8988T (cell line): ENCODE measurements at places on chromosomes 16 and 17.

GRCh38 chr16:82432261-82432660 is 194.5 kb upstream of the CDH13 start:
- DNase-seq: no peak

- DNase-seq: no peak
These were observed 232.8 kb downstream of the CCDC182 start for GRCh38 chr17:57512258-57512657.

DNA sequence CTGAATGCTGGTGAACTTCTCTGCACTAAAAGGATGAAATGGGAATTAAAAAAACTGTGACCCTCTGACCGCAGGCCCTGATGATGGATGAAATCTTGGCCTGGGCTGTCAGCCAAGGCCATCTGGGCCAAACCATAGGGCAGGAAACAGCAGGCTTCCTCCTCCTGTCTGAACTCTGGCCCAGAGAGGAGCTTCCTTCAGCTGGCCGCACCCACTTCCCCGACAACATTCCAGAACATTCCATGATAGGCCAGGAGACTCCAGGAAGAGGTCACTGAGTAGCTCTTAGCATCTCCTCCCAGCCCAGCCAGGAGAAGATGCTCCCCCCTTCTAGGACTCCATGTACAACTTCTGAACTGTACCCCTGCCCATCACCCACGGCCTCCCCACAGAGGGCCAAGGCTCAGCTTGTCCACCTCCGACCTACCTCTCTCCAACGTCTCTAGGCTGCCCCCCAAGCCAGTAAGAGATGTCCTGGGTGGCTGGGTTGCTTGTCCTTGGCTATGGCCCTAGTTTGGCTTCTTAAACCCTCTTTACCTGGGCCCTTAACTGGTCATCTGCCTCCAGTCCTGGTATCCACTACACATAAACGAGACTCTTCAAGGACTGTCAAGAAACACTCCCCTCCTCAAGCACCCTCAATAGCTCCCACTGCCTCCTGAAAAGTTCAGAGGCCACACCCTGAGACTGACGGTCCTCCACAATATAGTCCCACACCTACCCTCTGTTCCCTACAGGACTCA is 1.7 kb downstream of the RPH3AL start:
- no peak for DNase-seq

GRCh38 chr17:56880133-56880532 is 33.7 kb downstream of the TRIM25 start:
- no peak for DNase-seq

DNA sequence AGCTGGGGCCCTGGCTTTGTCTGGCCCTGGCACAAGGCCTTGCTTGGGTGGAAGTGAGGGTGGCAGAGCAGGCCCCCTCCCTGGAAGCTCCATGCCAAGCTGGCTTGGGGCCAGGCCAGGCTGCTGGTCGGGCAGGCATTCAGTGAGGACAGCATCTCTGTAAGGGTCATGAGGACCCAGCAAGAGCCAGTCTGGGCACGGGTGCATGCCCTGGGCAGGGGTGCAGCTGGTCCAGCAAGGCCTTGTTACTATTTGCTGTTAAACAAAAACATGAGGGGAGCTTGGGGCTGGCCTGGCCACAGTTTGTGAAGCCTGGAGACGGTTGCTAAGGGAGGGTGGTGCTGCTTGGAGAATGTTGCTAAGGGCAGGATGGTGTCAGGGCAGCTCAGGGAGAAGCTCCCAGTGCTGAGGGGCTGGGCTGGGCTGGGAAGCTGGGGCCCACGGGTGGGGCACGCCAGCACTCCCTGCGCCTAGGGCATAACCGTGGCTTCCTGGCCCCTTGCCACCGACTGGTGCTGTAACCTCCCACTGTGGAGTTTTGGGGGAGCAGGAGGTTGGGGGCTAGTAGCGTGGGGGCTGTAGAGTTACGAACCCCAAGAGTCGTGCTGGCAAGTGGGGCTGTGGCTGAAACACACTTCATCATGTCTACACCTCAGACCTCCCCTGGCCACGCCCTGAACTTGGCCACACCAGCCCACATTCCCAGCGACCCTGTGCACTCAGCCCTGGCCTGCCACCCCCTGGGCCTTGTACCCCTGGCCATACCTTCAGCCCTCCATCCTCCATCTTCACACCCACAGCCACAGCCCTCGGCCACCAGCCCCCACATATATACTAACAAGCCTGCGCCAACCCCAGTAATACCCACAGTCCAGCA is 1.6 kb downstream of the TPPP3 start:
- DNase-seq: no peak

DNA sequence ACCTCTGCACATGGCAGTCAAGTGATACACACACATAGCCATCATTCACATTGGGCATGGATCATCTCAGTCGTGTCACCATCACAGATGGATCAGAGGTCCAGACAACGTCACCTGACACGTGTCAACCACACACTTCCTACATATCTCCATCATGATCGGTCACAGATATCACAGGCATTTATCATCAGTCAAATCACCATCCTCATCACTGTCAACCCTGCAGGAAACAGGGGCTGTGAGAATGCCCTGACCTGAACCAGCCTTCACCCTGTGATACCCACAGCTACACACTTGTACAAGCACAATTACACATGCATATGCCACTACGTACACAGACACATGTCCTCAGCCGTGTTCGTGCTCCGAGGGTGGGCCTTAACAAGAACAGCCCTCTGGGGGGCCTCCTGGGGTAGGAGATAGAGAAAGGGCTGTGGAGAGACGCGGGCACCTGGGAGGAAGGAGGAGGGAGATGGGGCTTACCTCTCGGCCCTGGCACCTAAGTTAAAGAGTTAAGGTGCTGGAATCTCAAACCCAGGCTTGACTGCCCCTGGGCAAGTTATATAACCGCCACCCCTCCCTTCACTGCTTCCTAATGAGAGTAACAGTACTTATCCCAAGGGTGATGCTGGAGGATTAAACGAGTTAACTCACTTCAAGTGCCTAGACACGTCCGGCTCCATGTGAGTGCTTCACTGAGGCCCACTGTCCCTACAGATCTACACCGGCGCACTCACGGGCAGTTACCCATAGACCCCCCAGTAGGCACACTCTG is 1.1 kb downstream of the SLC12A4 start:
- DNase-seq: no peak

- DNase-seq: no peak
These were observed 32.6 kb downstream of the CDRT15 start for GRCh38 chr17:14204084-14204483.

GRCh38 chr16:3530371-3530914 is 29.6 kb downstream of the CLUAP1 start:
- DNase-seq: no peak

DNA sequence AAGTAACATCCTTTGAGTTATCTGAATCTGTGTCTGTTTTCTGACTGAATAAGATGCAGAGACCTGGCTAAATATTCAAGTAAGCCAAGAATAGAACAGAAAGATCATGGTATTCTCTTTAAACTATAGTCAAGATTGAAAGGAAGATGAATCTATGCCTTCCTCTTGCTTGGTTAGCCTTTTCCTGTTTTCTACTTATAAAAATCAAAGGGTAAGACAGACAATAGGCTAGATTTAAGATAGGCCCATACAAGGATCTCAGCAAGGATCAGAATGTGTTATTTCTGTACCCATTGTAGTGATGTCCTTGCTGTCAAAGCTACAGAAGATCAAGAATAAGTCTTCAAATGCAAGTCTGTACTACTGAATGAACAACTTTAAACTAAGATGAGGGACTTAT is 7.0 kb upstream of the CDR2 start:
- no peak for DNase-seq

DNA sequence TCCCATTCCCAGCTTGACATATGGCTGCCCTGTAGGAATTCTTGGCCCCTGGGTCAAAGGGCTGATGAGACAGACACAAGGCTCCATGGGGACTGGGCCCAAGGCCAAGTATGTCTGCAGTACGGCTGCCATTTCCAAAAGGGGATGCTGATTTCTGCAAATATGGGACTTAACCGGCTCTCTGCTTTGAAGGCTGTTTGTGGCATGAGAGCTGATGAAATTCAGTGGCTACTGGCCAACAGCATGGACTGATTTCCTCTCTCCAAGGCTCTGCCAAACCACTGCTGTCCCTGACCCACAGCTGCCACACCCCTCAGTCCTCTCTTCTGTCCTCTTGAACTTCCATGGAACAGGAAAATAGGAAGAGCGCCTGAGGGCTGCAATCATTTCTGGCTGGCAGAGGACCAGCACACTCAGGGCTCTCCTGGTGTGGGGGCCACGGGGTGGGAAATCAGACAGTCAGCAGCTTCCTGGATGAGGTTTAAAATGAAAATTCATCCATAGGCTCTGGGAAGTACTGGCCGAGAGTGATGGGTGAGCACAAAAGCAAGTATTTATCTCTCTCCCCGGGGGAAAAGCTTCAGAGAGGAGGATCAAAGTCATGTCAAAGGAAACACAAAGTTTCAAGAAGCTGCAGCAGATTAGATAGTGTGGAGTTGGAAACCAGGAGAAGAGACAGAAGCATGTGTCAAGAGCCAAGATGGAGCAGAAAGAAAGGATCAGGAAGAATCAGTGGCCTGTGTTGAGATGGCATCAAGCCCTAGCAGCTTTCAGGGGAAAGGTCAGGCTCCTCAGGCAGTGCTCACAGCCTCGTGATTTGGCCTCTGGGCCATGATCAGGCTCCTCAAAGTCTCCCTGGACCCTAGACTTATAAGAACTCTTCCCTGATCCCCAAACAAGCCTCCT is 64.1 kb upstream of the SREBF1 start:
- DNase-seq: no peak

DNA sequence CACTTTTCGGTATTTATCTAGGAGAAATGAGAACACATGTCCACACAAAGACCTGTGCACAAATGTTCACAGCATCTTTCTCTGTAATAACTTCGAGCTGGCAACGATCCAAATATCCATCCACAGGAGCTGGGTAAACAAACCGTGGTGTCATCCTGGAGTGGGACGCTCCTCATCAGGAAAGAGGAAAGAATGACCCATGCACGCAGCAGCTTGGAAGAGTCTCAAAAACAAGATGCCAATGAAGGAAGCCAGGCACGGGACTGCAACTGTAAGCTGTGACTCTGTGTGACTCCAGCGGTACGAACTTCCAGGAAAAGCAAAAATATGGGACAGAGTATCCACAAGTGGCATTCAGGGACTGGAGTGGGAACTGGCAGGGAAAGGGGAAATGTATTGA is 36.7 kb upstream of the CIBAR2 start:
- DNase-seq: no peak

DNA sequence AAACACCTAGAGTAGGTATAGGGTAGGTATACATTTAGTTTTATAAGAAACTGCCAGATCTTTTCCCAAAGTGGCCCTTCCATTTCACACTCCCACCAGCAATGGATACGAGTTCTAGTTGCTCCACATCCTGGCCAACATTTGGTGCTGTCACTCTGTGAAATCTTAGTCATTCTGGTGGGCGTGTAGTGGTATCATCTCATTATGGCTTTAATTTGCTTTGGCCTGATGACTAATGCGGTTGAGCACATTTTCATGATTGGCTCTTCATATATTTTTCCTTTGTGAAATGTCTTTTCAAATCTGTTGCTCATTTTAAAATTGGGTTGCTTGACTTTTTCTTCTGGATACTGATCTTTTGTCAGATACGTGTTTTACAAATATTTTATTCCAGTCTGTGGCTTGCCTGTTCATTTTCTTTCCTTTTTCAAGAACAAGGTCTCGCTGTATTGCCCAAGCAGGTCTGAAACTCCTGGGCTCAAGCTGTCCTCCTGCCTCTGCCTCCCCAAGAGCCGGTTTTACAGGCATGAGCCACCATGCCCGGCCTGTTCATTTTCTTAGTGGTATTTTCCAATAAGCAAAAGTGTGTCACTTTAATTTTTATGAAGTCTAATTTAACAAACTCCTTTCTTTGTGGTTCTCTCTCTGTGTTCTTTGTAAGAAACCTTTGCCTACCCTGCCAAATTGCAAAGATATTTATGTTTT is 192.4 kb downstream of the SEC14L1 start:
- DNase-seq: no peak

DNA sequence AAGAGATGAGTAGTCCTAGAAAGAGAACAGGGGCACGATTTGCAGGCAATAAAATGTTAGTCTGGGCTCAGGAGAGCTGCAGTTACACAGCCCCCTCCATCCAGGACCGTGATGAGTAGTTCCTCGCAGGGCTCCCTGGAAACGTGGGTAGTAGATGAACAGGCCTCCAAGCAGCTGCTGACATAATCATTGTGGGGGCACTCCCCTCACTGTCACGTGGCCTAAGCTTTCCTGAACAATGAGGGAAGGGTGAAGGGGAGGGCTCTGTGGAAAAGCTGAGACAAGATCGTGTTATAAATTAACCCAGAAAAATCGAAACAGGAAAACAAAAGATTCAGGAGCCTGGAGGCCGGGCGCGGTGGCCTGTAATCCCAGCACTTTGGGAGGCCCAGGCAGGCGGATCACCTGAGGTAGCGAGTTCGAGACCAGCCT is 1.3 kb upstream of the PER1 start:
- peak; percentile 9 for DNase-seq

- no peak for DNase-seq
These were observed 459.7 kb downstream of the SOX9 start for GRCh38 chr17:72580321-72581127.

DNA sequence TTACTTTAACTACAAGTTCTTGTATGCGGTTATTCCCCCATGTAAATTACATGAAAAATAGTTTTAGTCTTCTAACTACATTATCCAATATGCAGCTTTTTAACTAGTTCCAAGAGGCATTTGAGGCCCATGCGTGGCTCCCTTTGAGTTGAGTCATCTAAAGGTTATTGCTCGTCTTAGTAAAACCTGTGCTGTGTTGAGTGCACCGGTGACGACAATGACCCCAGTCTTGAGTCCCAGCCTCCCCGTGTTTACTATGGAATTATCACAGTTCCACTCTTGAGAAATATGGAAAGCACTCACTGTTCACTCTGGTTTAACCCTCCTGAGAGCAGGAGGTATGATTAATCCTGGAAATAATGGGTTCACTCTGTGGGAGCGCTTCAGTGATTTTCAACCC is 119.2 kb downstream of the PITPNC1 start:
- no peak for DNase-seq

DNA sequence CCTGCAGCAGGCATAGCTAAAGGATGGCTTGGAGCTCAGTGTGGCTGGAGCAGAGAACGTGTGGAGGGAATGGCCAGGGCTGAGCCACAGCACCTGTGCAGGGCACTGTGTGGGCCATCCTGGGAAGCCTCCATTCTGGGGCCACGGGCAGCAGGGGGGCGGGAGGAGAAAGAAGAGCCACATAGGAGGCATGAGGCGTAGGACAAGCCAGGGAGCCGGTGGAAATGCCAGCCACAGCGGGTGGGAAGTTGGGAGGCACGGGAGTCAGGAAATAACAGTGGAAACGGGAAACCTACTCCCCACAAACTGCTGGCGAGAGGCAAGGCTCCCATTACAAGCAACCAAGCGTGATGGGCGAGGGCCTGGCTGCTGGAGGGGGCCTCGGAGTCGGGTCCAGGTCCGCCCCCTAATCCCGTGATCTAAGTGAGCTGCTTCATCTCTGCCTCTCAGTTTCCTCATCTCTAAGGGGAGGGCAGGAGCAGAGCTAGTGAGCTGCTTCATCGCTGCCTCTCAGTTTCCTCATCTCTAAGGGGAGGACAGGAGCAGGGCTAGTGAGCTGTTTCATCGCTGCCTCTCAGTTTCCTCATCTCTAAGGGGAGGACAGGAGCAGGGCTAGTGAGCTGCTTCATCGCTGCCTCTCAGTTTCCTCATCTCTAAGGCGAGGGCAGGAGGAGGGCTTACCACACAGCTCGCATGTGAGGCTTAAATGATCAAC is 104.9 kb downstream of the ADCY9 start:
- DNase-seq: no peak

GRCh38 chr16:19307587-19308241 is 22.2 kb downstream of the CLEC19A start:
- DNase-seq: no peak

GRCh38 chr16:84360170-84360569 is 8.2 kb upstream of the ATP2C2 start:
- DNase-seq: peak; percentile 52
